ENCODE measurements at places on chromosomes 3 and 15.
A peak's percentile ranks its signal among the peaks of the same experiment; 100 is the strongest.

DNA sequence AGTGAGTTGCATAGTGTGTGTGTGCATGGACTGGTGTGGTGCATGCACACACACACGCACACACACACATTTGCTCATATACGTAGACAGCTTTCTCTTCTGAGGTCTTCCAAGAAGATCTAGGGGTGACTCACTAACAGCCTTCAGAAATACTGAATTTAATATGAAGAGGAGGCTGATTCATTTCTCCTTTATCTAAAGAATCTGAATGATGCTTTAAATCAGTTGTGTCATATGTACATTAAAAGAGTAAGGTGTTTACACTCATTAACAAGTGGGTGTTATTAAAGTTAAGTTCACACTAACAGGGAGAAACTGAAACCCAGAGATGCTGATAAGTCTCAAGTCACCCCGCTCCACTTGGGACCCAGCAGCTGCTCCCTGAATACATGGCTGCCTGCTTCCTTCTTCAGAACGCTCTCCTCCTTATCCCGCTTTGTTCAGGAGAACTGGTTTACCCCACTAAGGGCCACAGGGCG is 22.0 kb downstream of the TMPRSS7 start:
- DNase-seq, result peak; percentile 84

DNA sequence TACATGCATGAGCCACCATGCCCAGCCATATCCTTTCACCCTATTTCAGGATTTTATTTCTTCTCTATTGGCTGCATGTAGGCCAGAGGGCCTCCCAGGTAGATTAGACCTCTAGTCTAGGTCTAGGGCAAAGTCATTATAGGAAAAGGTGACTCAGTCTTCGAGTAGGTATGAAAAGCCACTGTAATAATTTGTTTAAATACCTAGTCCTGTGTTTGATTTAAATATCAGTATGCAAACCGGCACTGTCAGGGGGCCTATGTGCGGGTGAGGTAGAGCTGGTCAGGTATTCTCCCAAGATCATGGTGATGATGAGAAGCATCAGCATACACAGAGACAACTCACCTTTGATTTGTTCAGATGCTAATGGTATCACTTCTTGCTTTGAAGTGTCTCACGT is 101.4 kb upstream of the UMPS start:
- no peak for DNase-seq

- DNase-seq, result no peak
These were observed 58.5 kb downstream of the TGFBR2 start for GRCh38 chr3:30664884-30665283.

DNA sequence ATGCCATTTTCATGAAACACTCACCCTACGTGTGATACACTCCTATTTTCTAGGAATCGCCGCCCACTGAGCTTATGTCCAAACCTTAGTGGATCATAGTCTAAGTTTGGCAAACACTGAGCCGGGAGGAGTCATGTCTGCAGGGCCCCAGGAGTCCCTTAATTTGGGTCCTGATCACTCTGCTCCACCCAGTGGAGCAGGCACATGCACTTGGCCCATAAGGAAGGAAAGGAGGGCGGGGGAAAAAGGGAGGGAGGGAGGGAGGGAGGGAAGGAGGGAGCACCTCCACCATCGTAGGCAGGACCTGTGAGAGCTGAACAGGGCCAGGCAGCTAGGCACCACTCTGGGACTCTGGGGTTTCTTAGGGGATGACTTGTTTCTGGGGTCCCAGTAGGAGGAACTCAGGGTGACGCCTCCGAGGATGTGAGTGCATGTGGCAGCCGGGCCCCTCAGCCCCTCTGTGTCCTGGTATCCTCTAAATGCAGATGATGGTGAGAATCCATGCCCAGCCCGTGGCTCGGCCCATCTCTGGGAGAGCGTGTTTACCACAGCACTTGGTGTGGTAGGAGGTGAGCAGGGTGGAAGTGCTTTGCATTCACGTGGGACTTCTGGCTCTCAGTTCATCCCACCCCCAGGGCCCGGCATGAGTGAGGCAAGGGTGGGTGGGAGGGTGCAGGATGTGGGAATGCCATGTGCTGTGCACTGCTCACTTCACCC is 109.4 kb downstream of the KLF13 start:
- no peak for DNase-seq

DNA sequence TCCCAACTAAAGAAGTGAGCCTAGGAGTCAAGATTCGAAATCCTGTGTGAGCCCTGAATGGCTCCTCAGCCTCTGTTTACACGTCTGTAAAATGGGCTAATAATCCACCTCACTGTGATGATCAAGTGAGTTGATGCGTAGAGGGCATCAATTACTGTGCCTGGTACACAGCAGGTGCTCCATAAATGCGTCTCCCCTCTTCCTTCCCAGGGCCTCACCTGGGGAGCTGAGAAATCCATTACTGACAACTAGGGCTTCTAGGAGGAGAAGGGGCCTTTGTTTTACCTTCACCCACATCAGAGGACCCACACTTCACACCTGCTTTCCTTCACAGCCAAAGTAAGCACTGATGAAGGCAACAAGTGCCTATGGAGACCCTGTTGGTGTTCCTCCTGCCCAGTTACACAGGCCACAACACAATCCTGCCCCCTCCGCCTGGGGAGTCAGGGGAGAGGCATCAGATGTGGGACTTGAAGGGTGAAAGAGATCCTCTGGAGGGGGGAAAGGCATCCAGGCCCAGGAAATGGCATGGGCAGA is 1.4 kb downstream of the CIB2 start:
- DNase-seq, result no peak

DNA sequence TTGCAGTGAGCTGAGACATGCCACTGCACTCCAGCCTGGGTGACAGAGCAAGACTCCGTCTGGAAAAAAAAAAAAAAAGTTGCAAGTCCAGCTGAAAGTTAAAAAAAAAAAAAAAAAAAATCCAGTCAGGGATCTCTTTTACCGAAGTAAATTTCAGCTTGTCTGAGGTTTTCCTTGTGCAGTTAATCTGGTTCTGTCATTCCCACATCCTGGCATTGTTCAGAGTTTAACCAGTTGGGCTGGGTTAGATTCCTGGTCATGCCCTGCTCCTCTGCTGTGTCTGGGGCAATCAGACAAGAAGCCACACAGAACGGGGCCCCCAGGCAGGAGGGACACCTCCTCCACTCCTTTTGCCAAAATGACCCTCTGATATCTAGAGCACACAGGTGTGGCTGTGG is 84.1 kb upstream of the KLHL25 start:
- no peak for DNase-seq

DNA sequence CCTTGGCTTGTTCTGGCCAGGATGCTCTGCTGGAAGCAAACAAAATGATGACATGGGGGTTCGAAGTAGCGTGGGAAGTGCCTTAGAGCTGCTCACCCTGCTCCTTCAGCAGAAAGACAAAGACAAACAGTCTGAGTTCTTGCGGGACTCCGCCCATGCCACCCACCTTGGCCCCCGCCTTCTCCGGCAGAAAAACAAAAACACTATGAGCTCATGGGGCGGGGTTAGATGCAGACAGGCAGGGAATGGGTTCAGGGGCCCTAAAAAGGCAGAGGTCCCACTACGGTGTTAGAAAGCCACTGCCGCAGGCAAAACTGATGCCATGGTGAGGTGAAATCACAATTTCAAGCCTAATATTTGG is 9.7 kb upstream of the NCKIPSD start:
- DNase-seq, result peak; percentile 90

DNA sequence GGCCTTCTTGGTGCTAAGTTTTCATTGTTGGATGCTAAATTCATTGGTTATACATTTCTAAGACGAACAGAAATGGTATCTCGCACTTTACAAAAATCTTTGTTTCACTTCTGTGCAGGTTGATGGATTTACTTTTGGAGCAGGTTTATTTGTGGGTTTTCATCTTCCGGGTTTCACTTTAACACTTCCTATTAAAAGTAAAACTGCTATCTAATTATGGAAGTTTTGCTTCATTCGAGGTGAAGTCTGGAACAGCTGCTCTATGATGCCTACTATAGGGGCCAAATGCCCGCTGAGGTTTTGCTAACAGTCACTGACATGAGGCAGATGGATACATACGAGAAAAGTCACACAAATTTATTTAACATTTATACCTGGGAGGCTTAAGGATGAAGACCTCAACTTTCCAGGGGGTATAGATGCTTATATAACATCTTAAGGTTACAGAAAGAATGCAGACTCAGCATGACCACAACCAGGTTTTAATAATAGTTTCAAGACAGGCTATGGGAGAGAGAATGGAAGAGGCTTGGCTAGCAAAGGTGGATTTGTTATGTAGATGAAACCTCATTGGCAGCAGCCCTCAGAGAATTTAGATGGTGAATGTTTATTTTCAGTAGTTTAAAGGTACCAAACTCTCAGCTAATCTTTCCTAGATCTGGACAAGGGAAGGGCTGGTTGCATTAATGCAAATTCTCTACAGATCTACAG is 54.2 kb downstream of the OSTN start:
- no peak for DNase-seq

DNA sequence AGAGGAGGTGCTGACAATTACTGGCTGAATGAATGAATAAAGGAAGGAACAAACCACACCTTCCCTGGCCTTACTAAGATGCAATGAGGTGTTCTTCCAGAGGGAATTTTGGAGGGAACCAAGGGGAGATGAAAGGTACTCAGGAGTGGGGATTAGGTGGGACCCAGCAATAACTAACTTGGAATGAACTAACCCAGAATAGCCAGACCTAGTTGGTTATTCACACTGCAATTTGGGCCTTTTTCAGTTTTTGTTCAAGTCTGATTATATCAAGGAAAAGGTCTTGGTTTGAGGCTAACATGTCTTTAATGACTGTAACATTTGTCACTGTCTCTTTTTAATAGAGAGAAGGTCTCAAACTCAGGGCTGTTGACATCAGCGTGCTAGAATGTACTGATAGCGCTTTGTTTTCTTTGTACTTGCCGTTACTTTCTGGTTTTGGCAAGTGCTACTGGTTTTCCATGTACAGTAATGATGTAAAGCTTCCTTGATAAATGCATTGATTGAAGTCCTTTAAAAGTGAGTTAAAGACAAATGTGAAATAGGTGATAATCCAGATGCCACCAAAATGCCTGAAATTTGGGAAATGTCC is 3.2 kb upstream of the PLXND1 start:
- peak; percentile 61 for DNase-seq

- peak; percentile 81 for DNase-seq
These were observed 52.7 kb downstream of the MITF start for GRCh38 chr3:69791919-69792399.

GRCh38 chr3:143352850-143353550 is 233.4 kb downstream of the CHST2 start:
- DNase-seq, result no peak

DNA sequence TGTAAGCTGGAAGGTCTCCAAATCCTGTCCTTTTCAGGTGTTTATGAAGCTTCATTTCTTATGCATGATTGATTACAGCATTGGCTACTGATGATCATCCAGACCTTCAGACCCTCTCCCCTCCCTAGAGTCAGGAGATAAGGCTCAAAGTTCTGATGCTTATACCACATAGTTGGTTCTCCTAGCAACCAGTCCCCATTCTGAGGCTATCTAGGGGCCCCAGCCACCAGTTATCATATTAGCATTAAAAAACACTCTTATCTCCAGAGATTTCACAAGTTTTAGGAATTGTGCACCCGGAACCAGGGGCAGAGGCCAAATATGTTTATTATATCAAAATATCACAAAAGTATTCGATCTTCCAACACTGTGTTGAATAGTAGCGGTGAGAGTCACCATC is 953.1 kb downstream of the FHIT start:
- no peak for DNase-seq

DNA sequence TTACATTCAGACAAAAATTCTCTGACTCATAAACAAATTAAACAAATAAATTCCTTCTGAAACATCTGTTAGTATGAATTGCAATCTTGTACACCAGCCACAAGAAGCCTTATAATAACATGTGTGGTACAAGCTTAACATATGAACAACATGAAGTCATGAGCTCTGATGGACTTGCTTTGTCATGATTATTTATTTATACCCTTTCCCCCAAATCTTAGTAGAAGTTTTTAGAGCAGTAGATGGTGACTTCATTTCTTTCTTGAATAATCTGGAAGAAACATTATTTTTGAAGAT is 633.4 kb downstream of the EPHA3 start:
- DNase-seq, result peak; percentile 19

DNA sequence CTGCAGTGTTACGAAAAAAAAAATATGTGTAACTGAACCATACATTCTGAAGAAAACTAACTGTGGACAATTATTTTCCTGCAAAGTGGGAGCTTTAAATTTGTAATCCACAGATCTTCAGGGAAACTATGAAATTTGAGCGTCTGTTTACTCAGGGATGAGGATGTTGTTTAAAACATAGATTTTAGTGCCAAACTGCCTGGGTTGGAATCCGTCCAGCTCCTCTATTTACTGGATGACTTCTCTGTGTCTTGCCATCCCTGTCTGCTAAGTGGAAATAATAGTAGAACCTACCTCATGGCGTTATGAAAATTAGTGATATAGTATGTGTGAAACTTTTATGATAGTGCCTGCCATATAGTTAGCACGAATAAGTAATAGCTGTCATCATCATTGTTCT is 666.5 kb downstream of the SQOR start:
- no peak for DNase-seq

GRCh38 chr15:35545316-35545823 is 595 bp downstream of the DPH6 start:
- DNase-seq, result peak; percentile 73

- DNase-seq, result peak; percentile 61
These were observed 66.4 kb upstream of the NR2E3 start for GRCh38 chr15:71743861-71744382.

GRCh38 chr3:19155375-19155774 is 7.1 kb downstream of the KCNH8 start:
- DNase-seq, result no peak

GRCh38 chr3:181457190-181457589 is 254.5 kb upstream of the SOX2 start:
- DNase-seq, result no peak

- no peak for DNase-seq
These were observed 20.3 kb upstream of the ALAS1 start for GRCh38 chr3:52177701-52178042.

DNA sequence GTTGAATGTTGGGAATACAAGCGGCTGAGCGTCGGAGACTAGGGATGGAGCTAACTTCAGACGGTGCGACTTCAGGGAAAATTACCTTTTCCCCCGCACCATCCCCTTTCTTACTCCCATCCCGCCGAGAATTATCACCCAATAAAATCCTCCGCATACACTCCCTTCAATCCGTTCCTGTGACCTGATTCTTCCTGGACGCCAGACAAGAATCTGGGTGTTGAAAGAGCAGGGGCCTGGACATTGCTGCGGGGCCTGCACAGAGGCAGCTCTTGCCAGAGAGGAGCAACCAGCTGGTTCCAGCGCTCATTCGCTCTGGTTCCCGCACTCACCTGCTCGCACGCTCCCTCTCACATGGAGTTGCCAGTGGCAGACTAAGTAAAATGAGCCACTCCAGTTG is 241.9 kb downstream of the ALCAM start:
- DNase-seq, result peak; percentile 29

Data from amniotic epithelial cell (primary cell).